NCI-H1417 (cell line): ENCODE measurements at places on chromosomes 1 and 21.
A peak's percentile ranks its signal among the peaks of the same experiment; 100 is the strongest.

DNA sequence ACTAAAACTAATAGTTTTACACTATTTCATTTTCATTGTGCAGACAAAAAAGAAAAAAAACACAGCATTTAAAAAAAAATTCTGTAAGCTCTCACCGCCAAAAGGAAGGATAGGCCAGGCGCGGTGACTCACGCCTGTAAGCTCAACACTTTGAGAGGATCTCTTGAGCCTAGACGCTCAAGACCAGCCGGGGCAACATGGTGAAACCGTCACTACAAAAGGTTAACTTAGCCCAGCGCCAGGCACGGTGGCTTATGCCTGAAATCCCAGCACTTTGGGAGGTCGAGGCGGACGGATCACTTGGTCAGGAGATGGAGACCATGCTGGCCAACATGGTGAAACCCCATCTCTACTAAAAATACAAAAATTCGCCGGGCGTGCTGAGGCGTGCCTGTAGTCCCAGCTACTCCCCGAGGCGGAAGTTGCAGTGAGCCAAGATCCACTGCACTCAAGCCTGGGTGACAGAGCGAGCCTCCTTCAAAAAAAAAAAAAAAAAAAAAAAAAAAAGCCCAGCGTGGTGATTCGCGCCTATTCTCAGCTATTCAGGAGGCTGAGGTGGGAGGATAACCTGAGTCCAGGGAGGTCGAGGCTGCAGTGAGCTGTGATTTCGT, 14.3 kb upstream of the SPEN start:
- DNase-seq: peak; percentile 92

- no peak for DNase-seq
Measured at GRCh38 chr1:2290171-2290578, 62.1 kb downstream of the SKI start.

DNA sequence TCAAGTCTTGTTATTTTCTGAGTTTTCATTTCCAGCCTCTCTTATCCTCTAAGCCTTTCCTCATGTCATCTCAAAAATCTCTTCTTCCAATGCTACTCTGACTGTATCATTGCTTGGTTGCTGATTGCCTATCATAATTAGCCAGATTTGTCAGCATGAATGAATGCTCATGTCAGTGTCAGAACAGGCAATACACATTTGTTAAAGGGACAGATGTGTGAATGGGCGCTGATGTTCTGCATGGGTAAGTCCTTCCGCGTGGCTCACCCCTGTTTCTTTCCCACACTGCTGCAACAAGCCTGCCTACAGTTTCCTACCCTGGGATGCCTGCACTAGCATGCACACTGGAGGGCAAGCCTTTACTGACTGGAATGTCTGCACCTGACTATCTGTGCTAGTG, 100.6 kb downstream of the RHOU start:
- no peak for DNase-seq

GRCh38 chr1:199132006-199132405, 493.2 kb downstream of the PTPRC start:
- no peak for DNase-seq

- DNase-seq: no peak
Measured at GRCh38 chr1:235187316-235187715, 26.3 kb upstream of the RBM34 start.

- no peak for DNase-seq
Measured at GRCh38 chr1:183873642-183874041, 68.7 kb downstream of the RGL1 start.

GRCh38 chr1:210362526-210362925, 33.8 kb downstream of the HHAT start:
- DNase-seq: no peak

DNA sequence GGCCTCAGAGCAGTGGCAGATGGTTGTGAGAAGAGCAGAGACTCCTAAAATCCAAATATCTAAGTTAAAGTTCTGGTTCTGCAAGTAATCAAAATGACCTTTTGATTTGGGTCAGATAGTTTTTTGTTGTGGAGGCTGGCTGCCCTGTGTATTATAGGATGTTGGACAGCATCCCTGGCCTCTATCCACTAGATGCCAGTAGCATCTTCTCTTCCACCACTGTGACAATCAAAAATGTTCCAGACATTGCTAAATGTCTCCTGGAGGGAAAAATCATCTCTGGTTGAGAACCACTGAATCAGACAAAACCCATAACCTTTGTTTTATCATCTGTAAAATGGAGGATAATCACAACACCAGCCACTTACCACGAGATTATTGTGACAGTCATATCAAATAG, 5.9 kb upstream of the DPT start:
- DNase-seq: peak; percentile 7

- no peak for DNase-seq
Measured at GRCh38 chr1:56190806-56191365, 388.5 kb downstream of the PLPP3 start.

GRCh38 chr1:75765697-75766355, 20.2 kb upstream of the RABGGTB start:
- DNase-seq: no peak

- DNase-seq: no peak
Measured at GRCh38 chr1:55559842-55560241, 344.7 kb upstream of the USP24 start.

DNA sequence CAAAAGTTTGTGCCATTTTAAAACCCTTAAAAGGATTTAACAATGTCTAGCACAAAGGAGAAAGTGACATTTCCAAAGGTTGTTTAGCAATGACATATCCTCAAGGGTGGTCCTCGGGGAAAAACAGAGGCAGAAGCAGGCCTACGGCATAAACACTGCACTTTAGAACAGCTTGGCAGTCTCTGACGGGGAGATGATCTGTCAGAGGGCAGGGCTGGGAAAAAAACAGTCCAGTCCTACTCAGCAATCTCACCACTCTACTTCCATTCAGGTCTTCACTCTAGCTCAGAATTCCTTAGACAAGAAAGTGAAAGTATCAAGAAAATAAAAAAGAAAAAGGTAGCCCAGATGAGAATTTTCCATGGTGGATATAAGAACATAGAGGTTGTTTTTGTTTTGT, 4.1 kb downstream of the CRYZ start:
- no peak for DNase-seq

DNA sequence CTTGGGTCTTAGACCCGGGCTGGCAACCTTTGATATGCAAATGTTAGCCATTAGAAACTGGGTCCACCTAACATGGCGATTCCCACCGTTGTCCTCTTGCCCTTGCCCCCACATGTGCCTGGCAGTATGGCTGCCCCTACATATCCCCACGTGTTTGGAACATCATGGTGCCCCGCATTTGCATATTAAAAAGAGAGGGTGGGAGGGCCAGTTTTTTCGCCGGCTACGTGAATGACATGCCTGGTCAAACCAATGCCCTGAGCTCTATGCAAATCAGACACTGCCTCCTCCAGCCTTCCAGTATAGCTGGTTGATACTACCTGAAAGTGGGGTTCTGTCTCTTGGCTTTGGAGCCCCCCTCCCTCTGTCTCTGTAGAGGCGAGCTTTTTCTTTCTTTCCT, 133.0 kb downstream of the CDC42BPA start:
- DNase-seq: no peak

DNA sequence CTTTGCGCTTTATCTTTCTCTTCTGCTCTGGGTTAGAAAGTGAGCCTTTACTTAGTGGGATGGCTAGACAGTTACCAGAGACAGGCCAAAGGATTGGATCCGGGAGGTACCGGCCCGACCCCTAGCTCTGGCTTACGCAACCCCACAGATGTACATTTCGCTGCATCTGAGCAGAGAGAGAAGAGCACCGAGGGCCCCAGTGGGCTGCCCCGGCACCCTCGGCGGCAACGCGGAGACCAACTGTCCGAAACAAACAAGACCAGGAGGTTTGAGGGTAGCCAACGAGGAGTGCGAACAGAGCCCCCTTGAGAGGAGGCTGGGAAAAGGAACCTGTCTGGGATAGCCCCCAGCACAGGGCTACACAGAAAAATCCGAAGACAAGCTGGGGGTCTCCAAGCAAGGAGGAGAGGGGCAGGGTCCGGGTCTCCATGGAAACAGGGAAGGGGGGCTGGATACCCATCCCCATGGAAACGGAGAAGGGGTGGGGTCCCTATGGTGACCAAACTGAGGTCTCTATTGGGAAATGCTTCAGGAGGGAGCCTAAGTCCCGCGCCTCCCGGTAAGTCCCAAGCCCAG, 373 bp downstream of the MTF1 start:
- no peak for DNase-seq

- peak; percentile 21 for DNase-seq
Measured at GRCh38 chr1:7642781-7643529, 128.1 kb upstream of the VAMP3 start.

DNA sequence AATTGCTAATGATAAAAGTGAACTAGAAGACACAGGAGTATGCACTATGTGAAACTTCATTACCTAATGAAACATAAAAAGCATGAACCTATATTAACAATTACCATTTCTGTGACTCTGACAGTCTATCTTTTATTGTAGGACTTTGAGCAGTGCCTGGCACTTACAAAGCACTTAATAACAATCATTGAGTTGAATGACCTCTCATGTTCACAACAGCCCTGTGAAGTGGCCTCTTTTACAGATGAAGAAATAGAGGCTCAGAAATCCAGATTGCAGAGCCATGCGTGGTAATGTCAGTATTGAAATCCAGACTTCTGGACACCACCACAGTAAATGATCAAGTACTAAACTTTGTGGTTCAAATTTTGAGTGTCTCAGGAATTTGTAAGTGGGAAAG, 326.4 kb downstream of the NTNG1 start:
- no peak for DNase-seq

GRCh38 chr1:67801903-67802302, 31.4 kb downstream of the GNG12 start:
- DNase-seq: no peak

DNA sequence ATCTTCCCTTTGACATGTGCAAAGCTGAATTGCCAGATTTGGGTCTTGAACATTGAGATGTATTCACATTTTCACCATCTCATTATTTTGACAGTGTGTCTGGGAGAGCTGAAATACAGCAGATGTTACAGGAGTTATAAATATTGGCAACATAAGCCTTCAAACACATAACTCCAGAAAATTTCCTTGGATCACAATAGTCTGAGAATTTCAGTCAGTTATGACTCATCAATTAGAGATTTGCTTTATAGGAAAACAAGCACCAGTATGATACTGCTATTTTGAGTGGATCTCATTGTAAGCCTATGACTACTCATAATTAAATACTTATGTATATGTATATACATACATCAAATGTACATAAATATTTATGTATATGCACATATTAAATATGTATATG, 1171.8 kb downstream of the AMY1C start:
- DNase-seq: no peak

- DNase-seq: no peak
Measured at GRCh38 chr1:178411756-178412399, 84.9 kb downstream of the CLEC20A start.

DNA sequence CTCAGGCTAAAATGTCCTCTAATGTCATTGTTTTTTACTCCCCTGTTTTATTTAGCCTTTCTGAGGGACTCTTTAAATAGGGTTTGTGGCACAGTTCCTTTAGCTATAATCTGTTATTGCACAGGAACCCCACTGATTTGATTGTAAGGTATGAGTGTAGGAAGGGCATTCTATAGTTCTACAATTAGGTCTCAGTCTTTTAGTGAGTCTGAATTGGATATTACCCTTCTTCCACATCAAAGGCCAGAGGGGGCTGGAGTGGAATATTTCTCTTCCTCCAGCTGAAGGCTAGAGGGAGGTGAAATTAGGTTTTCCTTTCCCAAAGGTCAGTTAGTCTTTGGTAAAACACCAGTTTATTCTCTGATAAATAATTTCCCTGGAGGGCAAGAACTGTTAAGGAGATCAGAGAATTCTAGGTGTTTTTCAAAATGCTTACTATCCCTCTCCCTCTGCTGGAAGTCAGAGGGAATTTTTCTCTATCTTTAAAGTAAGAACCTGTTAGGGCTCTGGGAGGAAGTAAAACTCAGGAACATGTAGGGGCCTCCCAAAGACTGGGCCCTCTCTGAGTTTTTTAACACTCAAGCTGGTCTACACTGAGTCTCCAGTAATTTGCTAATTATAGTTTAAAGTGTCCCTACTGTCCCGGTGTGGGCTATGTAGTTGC, 176.3 kb upstream of the ZNHIT6 start:
- no peak for DNase-seq

DNA sequence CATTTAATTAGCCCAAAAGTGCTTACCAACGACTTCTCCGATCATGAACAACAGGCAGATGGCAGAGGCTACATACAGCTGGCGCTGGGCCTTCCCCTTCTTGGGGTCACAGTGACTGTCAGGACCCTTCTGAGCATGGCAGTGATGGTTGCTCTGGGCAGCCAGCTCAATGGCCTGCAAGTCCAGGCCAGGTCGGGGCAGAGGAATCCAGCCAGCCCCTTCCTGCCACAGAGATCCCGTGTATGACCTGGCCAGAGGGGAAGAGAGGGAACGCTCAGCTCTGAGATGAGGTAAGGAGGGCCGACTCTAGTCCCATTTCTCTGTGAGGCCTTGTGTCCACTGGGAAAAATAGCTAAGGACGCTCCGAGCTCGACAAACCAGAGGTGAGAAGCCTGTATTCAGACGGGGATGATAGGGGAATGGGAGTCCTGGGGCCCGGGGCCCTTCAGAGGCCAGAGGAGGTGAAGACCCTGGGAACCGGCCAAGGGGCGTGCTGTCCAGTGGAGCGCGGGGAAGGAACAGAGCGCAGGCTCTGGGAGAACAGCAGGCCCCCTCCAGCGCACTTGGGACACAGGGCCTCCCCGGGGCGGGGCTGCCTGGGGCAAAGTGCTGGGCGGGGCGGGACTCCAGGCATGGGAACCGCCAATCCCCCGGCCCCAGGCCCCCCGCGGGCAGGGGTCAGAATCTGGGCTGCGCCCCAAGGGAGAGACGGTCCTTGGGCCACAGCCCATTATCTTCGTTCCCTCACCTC, 772 bp downstream of the SLC30A2 start:
- DNase-seq: no peak

- no peak for DNase-seq
Measured at GRCh38 chr21:24372506-24372905, 1234.8 kb downstream of the MRPL39 start.

DNA sequence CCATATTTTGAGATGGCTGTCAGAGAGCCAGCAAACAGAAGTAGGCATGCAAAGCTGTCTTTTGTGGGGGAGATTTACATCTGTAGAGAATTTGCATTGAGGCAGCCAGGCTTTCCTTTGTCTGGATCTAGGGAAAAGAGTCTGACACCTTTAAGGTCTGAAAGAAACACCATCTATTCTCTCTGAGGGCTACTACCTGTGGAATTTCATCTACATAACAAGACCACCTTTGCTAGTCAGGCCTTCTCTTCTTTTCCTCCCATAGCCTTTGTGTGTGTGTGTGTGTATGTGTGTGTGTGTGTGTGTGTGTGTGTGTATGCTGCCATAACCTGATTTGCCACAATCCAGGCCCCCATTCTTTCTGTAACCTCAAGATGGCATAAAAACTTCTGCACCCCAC, 28.4 kb upstream of the DMRTB1 start:
- no peak for DNase-seq

- DNase-seq: no peak
Measured at GRCh38 chr1:66546047-66546810, 12.3 kb downstream of the SGIP1 start.

GRCh38 chr1:201190624-201191051, at the start of gene IGFN1:
Gene IGFN1, plus strand, starts transcription at chr1:201190824. Its CDS starts 2,470 bp downstream, at chr1:201193294.
- peak; percentile 78 for DNase-seq
